ENCODE measurements at places on chromosomes 6 and 20.

DNA sequence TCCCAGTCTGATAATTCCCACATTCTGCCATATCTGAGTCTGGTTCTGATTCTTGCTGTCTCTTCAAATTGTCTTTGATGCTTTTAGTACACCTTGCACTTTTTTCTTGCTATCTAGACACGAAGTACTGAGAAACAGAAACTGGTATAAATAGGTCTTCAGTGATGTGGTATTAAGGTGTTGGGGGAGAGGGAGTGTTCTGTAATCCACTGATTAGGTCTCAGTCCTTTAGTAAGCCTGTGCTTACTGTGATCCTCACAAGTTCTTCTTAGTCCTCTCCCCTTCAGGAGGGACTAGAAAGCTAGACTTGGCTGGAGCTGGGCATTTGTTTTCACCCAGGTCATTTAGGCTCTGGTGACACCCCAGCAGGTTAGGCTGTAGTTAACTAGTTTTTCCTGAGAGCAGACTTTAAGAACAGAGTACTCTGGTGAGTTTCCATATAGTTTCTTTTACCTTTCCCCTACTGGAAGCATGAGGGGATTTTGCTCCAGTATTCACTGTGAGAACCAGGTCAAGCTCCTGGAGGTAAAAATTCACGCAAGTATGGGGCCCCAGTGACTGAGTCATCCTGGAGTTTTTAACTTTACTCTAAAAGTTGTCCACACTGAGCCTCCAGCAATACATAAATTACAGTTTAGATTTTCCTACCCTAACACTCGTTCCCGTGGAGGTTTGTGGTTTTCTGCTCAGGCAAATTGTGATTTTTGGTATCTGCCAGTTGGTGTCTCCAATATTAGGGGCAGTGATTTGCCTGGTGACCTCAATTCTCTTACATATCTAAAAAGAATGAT, 154.6 kb downstream of the CDKAL1 start:
- DNase-seq = peak; percentile 39

DNA sequence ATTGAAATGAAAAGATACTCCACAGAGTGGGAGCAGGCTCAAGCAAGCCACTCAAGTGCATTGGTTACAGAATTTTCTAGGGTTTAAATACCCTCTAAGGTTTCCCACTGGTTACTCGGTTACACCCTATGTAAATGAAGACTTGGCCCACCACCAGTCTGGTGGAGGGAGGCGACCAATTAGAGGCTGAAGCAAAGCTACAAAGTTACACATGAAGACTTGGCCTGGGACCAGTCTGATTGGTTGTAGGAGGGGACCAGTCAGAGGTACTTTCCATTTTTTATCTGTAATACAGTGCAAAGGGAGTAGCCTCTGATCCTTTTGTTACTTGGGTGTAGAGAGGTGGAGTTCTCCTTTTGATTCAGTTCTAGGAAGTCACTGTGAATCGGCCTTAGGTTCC, 7.6 kb downstream of the SRSF12 start:
- no peak for DNase-seq

DNA sequence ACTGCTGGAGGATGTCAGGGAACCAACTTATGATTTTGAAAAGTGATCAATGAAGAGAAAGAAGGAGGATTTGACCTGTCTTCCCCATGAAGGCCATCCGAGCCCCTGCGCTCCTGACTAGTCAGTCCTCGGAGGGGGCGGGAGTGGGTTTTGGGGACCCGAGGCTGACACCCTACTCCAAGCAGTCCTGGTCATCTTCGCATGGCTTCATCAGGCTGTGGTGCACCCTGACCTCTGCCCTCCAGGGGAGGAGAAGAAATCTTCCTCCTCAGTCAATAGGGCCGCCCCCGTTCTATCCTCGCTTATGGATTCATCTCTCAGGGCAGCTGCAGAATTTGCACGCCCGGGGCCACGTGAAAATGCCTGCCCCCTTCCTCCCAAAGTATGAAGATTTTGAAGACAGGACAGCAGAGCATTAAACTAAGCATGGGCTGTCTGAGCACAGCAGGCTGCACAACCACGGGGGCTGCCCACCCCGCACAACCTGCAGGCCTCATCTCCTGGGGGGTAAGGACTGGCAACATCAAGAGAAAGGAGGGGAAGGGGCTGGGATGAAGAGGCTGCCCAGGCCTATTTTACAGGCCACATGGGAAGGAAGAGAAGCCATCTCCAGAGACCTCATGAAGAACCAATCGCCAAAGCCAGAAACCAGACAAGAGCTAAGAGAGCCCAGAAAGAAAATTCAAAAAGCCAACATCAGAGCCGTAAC, 138.1 kb upstream of the PHACTR3 start:
- DNase-seq = no peak

DNA sequence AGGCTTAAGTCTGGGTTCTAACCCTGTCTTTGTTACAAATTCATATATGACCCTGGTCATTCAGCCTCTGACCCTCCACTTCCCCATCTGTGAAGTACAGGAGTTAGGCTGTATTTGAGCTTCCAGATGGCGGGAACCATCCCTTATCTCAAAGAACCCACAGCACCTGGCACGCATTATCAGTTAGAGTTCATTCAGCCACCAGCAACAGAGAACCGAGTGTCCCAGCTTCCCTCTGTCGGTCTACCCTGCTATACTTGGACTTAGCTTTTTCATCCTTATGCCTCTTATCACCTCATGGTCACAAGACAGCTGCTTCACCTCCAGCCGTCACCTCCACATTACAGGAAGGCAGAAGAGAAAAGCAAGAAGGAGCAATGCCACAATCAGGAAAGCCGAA, 147.8 kb downstream of the EYA2 start:
- DNase-seq = no peak

DNA sequence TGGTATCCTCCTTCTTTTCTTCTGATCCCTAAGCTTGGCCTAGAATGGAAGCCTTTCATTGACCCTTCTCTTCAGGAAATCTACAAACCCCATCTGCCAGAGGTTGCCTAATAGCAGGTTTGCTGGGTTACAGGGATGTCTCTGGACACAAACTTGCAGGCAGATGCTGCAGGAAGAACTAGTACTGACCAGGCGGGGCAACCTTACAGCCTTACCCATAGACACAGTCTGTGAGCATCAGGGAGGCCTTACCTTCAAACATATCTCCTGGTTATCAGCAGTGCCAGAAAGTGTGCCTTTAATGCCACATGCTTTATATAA, 2.6 kb downstream of the SCUBE3 start:
- no peak for DNase-seq

All from PC-3 (cell line).